Iris pigment epithelial cell (primary cell): ENCODE measurements at places on chromosomes 5 and 9.
A peak's percentile ranks its signal among the peaks of the same experiment; 100 is the strongest.

DNA sequence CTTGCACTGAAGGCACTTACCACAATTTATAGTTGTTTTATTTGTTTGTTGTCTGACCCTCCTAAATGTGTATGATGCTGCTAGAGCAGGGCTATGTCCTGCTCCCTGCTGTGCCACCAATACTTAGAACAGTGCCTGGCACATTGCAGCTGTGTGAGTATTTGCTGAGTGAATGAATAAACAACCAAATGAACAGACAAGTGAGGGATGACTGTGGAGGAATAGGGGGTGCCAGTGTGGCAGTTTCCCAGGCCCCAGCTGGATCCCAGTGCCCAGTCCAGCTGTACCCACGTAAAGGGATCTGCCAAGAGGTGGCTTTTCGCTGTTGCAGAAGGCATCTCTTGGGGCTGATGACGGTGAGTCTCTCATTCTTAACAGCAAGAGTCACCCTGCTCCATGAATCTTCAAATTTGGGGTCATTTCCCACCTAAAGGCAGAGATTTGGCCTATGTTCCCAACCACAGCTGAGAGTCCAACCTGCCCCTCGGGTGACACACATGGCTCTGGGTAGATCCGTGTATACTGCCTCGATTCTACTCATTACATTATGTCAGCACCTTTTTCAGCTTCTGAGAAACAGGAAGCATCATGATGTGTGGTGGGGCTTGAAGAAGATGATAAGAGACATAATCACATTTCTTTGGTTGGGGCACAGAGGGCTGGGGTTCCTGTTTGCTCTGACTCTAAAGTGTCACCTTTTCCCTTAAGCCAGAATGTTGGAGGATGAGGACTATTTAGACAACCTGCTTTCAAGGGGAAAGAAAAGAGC is 14.3 kb downstream of the IL5 start:
- no peak for DNase-seq

DNA sequence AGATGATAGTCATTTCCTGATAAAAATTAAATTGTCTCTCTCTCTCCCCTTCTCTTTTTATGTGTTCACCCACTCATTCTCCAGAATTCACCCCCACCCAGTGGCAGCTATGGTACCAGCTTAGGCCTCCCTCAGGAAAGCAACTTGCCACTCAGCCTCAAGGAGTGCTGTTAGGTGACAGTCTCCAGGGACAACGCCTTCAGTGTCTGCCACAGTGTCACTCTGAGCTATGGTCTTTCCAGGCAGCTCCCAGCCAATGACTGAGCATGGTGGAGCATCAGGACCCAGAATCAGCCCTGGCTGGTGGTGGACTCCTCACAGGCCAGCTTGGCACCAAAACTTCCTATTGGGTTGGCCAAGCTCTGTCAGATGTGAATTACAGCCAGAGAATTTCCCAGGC is 140.9 kb upstream of the PIK3R1 start:
- no peak for DNase-seq

- no peak for DNase-seq
These were observed 108.3 kb downstream of the THBS4 start for GRCh38 chr5:80143491-80143890.

DNA sequence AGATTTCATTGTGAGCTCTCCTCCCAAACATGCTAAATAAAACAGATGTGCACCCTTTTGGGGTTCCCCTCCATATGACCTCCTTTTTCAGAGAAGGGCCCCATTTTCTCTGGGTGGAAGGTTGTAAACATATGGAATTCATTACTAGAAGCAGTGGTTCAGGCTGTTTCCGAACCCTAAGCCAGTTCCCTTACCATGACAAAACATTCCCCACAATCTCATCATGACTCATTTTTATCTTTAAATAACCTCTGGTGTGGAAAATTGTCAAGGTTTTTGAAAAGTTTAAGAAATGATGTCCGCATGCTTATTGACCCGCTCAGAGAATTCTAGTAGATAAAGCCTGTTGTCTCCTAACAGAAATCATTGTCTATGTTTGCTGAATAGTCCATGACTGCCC is 127.3 kb upstream of the PIK3R1 start:
- peak; percentile 90 for DNase-seq

DNA sequence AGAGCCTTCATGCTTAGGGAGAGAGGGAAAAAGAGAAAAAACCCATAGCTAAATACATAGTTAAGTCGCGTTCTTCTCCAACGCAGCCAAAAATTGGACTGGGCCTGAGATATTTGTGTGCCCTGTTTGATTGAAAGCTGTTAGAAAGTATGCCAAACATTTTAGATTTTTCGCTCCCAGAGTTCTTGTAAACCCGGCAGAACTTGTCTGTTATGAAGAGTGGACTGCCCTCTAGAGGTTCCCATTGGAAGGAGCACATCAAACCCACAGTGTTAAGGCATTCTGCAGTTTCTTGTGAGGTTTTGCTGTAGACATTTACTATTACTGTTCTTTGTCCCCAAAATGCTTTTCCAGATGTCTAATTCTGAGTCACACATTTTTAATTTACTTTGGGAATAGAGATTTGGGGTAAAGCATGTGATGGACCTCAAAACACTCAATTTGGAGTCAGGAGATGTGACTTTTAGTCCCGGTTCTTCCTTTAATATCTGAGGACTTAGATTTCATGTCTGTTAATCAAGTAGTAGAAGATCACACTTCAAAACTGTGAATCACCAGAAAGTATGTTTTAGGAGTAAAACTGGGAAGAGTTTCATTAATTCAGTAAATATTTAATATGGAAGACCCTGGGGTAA is 96.6 kb downstream of the PCSK1 start:
- DNase-seq, result peak; percentile 94

DNA sequence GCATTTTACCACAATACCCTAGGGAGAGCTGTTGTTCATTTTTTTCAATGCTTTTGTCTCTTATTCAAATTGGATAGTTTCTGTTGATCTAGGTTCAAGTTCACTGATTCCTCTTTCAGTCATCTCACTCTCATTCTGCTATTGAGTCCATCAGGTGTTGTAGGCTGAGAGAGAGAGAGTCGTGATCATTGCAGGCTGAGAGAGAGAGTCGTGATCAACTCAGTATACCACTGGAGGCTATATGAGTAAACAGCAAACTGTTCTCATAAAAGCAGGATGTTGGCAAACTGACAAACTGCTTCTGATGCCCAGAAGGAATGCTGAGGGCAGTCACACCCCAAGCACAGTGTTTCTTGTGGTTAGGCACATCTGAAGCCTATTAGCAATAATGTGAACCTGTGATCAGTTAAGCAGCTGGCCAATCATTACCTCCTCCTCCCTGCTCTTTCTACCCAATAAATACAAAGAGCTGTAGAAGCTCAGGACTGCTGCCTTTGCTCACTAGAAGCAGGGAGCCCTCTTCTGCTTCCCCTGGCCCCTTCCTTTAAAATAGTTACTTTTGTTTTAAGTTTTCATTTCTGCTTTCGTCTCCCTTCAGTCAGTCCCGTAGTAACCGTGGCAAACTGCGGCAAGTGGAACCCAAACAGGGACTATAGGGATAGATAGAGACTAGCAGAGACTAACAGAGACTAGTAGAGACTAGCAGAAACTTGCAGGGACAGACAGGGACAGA is 476.1 kb upstream of the ACO1 start:
- DNase-seq, result no peak

DNA sequence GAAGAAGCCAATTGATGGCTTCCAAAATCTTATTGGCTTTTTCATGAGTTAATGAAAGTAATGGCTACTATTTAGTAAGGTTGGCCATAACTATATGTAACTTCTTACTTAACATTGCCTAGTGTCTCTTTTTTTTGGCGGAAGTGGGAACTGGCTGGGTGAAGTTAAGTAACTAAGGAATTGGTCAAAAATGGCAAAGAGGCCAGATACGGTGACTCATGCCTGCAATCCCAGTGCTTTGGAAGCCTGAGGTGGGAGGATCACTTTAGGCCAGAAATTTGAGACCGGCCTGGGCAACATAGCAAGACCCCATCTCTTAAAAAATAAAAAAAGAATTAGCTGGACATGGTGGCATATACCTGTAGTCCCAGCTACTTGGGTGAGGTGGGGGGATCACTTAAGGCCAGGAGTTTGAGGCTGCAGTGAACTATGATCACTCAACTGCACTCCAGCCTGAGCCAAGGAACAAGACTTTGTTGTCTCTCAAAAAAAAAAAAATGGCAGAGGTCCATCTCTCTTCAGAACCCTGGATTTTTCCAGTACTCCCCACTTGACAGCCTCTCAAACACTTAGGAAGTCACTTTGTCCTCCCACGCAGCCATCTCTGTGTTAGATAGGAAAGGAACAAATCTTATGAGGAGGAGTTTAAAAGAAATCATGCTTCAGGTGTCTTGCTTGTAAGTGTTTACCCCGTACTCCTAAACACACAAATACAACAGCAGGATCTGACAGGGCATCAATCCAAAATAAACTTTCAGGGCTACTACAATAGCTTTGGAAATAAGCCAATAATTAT is 75.7 kb downstream of the TEK start:
- no peak for DNase-seq

DNA sequence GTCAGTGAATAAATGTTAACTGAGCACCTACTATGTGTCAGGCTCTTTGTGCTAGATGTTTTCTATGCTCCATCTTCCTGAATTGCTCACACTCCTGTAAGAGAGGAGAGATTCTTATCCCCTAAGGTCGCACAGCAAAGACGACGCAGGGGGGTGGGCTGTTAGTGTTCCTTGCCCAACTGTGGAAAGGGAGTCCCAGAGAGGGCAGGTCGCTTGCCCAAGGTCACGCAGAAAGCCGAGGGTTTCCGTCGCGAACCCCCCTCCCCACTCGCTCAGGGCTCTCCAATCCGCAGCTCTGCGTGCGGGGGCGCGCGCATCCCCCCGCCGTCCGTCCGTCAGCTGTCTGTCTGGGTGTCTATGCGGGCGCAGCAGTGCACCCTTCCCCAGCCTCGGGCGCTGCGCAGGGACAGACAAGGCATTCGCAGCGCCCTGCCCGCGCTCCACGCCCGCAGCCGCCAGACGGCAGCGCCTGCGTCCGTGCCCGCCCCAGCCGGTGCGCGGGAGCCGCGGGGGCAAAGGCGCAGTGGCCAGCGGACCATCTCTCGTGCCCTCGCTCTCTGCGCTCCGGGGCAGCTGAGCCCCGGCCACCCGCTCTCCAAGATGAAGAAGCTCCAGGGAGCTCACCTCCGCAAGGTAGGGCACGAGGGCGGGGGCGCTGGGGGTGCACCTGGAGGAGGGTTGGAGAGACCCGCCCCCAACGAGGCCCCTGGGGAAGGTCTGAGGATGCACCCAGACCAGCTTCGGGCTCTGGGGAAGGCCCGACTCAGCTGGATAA is at the start of gene SLC6A7:
TSS of gene SLC6A7 (plus strand) at position 335 of the 775 bp plus-strand sequence. CDS start at position 601, 266 bp downstream.
- DNase-seq, result no peak

- DNase-seq, result no peak
These were observed 478.8 kb upstream of the ADAMTS16 start for GRCh38 chr5:4661326-4661725.

GRCh38 chr5:612498-613424 is 621 bp downstream of the CEP72 start:
- DNase-seq, result peak; percentile 10

DNA sequence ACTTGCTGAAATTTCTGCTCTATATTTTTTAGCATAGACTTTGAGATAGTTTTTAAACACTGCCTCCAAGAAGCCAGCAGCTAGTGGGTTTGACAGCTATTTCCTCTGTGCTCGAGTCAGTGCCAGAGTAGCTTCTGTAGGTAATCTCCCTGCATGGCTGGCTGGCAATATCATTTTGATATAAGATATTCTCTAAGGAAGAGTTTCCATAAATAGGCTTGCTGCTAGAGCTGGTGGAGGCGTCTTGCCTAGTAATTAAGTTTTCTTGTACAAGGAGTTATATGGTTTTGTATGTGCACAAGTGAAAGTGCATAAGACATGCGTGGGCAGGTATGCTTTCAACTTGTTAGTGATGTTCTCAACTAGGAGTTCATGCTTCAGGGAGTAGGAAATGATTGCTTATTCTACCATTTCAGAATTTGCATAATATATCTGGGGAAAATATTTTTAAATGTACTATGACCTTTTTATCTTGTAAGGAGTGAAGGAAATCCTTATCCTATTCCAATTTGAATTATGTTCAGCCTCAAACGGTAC is 74.1 kb upstream of the CCL21 start:
- DNase-seq, result no peak

- DNase-seq, result no peak
These were observed 717.1 kb upstream of the ZNF608 start for GRCh38 chr5:125463466-125464092.

DNA sequence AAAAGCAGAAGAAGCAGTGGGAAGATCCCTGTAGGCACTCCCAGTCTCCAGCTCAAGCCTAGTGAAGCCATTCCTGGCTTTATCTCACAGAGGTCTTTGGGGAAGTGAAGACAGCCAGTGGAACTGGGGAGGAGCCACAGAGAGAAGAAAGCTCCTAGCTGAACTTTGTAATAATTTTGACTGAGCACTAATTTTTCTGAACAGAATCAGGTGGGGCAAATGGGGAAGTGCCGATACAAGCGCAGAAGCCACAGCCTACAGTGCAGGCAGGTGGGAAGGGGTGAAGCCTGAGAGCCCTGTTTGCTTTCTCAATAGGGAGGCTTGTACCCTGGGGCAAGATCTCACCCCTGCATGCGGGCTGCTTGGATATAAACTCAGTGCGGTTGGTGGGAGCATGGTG is 48.4 kb upstream of the SNAPC3 start:
- DNase-seq, result no peak

GRCh38 chr5:60018091-60018490 is 124.6 kb upstream of the PDE4D start:
- peak; percentile 63 for DNase-seq

DNA sequence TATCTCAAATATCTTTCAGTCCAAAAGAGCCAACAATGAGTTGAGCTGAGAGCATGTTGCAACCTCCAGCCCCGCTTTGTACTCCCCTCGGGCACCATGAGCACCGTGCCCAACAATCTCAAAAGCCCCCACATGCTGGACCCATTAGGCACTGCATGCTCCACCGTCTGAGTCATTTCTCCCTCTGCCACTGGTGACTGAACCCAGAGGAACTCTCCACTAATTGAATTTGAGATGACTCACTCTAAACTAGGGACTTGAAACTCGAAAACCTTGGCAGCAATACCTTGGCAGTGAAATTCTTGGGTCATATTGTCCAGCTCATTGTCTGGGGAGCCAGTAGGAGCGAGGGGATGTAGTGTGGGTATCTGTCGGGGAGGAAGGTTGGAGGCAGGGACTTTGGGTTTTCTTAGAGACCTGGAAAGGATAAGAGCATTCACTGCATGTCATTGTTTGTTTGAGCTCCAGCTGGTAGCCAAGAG is 49.9 kb upstream of the SLIT3 start:
- peak; percentile 86 for DNase-seq

GRCh38 chr5:65150599-65151304 is 331.0 kb downstream of the ADAMTS6 start:
- no peak for DNase-seq

DNA sequence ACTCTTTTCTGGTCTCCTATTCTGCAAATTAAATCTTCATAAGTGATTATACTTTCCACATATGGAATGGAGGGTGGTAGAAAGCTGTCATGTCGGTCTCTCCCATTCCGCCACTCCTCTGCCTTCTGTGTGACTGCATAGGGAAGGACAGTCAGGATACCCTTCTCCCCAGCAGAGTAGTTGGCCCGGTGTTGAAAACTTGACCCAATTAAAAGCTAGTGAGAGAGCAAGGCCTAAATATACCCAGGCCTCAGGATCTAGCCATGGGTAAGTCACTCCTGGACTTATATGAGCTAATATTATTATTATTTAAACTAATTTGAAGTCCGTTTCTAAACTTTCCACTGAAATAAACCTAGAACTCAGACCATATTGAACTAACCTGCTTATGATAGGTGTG is 194.8 kb downstream of the TSSK1B start:
- no peak for DNase-seq

GRCh38 chr5:72151646-72152045 is 44.4 kb downstream of the MAP1B start:
- no peak for DNase-seq

- DNase-seq, result no peak
These were observed 393 bp downstream of the SH3GLB2 start for GRCh38 chr9:129027685-129028191.

GRCh38 chr5:109936996-109937395 is 247.3 kb downstream of the MAN2A1 start:
- no peak for DNase-seq
